ENCODE measurements at places on chromosomes 13 and 19.
A peak's percentile ranks its signal among the peaks of the same experiment; 100 is the strongest.

DNA sequence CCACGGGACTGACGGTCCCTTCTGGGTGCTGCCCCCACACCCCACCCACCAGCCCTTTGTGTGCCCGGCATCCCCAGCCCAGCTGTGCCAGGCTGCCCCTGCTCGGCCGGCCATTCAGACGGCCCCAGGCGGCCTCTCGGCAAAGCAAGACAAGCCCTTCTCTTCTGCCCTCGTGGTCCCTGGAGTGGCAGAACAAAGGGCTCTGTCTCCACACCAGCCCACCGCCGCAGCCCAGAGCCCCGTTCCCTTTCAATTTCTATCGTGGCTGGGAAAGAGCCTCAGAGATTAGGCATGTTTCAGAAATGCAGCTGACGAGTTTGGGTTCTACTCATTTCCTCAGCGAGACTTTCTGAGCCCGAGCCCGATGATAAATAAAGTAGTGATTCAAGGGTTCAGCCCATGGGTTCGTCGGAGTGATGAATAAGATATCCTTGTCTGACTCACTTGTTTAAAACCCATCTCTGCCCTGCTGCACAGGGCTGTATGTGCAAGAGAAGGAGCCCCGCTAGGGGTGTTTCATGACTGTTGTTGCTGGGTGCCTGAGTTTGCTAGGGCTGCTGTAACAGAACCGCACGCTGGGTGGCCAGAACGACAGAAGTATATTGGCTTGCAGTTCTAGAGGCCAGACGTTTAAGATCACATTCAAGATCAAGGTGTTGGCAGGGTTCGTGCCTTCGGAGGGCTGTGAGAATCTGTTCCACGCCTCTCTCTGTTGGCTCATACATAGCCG lies 4.3 kb downstream of the MYO9B start:
- peak; percentile 84 for DNase-seq

- DNase-seq: no peak
Measured at GRCh38 chr13:23025864-23026608, 154.7 kb upstream of the SGCG start.

GRCh38 chr13:60047918-60048317 lies 115.8 kb downstream of the DIAPH3 start:
- no peak for DNase-seq

GRCh38 chr13:96388598-96388997 lies 298.7 kb downstream of the HS6ST3 start:
- DNase-seq: no peak

DNA sequence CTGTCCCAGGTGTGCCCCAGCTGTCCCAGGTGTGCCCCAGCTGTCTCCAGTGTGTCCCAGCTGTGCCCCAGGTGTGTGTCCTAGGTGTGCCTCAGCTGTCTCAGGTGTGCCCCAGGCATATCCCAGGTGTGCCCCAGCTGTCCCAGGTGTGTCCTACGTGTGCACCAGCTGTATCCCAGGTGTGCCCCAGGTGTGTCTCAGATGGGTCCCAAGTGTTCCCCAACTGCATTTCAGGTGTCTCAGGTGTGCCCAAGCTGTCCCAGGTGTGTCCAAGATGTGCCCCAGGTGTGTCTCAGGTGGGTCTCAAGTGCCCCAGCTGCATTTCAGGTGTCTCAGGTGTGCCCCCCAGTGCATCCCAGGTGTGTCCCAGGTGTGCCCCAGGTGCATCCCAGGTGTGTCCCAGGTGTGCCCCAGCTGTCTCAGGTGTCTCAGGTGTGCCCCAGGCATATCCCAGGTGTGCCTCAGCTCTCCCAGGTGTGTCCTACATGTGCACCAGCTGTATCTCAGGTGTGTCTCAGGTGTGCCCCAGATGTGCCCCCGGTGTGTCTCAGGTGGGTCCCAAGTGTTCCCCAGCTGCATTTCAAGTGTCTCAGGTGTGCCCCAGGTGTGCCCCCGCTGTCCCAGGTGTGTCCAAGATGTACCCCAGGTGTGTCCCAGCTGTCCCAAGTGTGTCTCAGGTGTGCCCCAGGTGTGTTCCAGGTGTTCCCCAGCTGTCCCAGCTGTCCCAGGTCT lies 1.3 kb upstream of the GRK1 start:
- DNase-seq: no peak

- no peak for DNase-seq
Measured at GRCh38 chr13:72145383-72145782, 278.4 kb upstream of the DACH1 start.

GRCh38 chr13:96020155-96020575 lies 33.0 kb downstream of the UGGT2 start:
- DNase-seq: peak; percentile 13

- DNase-seq: no peak
Measured at GRCh38 chr19:50460161-50460765, 16.0 kb upstream of the EMC10 start.

- peak; percentile 35 for DNase-seq
Measured at GRCh38 chr19:12946092-12946721, 545 bp downstream of the RAD23A start.

GRCh38 chr19:2426611-2427428 lies 566 bp downstream of the TIMM13 start:
- no peak for DNase-seq

GRCh38 chr13:81916461-81916860 lies 1575.5 kb upstream of the SPRY2 start:
- DNase-seq: no peak

DNA sequence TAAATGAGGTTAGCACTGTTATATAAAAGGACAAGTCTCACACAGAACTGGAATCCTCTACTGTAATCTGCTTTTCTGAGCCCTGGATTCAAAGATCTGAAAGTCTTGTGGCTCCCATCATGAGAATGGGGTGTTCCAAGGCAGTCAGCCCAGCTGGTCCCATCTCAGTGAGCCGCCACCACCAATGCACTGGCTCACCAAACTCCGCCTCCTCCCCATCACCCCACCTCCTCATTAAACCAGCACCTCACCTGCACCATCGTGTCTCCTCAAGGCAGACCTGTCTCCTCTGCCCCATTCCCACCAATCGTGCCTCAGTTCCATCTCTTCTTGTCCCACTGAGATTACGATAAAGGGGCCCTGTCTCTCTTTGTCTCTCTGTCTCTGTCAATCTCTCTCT lies 166.7 kb downstream of the USP12 start:
- DNase-seq: no peak

DNA sequence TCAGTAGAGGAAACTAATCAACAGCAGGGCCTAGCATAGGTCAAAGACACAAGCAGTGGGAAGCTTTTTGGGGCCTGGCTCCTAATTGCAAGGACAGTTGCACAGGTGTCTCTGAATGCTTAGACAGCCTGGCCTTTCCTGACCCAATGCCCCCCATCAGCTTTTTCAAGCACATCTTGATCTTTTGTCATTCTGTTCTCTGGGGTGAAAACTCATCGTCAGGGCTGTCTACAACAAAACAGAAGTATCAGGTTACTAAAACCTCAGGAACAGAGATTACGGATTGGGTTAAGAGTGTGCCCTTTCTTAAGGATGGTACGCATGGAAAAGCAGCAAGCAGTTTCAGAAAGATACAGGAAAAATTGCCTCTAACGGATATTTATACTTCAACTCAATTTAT lies 8.3 kb upstream of the ZNF254 start:
- DNase-seq: no peak

GRCh38 chr13:82439159-82439904 lies 1442.9 kb downstream of the SLITRK1 start:
- no peak for DNase-seq

GRCh38 chr13:89822467-89822866 lies 1525.0 kb upstream of the MIR17HG start:
- DNase-seq: no peak

DNA sequence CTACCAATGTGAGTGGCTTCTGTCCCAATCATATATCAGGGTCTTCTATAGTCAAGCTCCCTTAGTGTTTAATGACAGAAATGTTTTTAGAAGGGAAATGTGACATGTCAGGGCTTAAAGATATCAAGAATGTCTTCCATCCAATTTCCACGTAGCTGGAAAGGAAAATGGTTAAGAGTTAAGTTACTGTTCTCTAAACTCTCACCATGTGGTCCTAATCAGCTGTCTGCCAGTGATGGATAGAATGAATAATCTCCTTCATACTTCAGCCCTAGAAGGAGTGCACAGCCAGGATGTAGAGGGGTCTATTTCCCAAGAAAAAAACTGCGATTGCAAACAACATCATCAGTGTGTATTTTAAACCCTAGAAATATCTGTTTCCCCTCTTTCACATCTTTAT lies 36.3 kb downstream of the FLT1 start:
- DNase-seq: no peak

DNA sequence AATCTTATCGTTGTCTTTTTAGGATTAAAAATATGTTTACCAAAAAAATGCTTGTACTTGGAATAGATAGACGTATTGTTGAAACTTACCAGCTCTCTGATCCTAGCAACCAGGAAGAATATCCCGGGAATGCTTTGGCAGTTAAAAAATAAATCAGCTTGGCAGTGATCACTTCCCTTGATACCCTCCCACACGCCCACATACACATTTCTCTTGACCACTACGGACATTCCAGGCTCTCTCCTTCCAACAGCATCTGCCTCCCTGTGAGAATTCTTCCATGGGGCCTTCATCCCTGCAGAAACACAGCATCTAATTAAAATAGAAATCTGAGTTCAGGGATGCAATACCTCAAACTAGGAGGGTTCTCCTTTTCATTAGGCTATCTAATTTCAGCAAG lies 57.9 kb downstream of the THSD1 start:
- no peak for DNase-seq

DNA sequence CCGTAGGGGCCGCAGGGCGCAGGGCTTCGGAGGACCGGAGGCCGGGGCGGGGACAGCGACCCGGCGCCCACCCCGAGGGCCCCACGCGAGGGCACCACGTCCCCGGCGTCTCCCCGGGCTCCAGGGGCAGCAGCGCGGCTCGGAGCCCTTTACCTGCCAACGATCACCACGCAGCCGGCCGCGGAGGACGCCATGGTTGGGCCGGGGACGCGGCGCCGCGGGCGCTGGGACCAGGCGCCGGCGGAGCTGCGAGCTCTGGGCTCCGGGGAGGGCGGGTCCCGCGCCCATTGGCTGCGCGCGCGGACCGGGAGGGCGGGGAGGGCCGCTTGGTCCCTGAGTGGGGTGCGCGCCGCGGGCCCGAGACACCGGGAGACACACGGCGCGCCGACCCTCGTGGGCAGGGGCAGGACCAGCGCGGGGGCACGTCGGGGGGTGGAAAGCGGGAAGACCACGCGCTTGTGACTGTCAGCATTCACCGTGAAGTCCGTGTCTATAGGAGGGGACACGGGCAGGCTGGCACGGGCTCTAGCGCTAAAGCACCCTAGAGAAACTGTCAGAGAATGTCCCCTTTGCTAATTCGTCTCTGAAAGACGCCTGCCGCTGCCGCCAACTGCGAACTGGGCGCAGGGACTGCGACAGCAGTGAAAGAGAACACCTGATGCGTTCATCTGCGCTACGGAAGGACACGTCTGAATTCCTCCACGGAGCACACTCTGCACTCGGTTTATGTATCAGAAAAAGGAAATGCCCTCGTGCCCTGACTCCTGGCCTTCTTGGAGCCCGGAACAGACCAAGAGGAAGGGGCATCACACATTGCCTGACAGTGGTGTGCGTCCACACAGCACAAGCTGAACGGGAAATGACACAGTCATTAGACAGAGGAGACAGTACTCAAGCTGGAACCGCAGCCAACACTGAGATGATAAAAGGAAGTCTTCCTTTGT lies at the start of gene CRYL1:
CRYL1 (minus strand) TSS at position 257 of the 944 bp plus-strand sequence; CDS start at position 194, 63 bp downstream.
- DNase-seq: peak; percentile 71

Measured in occipital lobe (tissue), 3 donors.